ENCODE measurements at places on chromosomes 5 and 9.

DNA sequence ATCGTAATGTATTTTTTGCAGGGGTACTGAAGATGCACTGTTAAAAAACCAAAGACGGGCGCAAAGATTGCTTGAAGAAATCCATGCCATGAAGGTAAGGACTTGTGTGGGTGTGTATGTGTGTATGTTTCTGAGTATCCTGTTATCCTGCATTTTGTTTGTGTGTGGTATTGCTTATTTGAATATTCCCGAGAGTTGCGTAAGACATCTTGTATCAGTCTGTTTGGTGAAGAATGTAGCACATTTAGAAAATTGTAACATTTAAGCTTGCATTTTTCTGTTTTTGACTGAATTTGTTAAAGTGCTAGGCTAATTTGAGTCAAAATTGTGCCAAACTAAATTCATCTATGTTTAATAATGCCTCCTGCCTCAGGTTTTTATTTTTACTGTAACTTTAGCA lies 13.5 kb downstream of the SRFBP1 start:
- DNase-seq, result no peak

- DNase-seq, result no peak
Measured at GRCh38 chr5:109917154-109917546, 227.4 kb downstream of the MAN2A1 start.

DNA sequence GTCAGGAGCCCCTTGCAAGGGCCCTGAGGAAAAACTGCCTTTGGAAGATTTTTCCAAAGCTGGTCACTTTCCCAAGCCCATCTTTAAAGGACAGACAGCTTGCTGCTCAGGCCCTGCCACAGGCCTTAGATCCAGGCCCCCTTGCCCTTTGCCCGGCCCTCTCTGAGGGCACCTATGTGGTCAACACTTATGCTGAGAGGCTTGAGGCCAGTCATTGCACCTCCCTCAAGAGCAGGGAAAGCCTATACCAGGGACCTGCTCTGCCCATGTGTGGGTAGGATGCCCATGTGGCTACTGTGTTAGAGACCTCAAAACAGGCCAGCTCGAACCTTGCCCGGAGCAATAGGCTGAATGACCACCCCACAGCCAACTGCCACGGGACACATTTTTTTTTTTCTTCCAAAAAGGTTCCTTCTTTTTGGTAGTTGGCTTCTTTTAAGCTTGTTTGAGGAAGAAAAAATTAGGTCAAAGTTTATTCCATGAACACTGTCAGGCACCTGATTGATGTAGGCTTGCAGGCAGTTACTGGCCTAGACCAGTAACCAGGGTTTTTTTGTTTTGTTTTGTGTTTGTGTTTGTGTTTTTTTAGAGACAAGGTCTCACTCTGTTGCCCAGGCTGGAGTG lies 3.8 kb downstream of the TCF7 start:
- no peak for DNase-seq

DNA sequence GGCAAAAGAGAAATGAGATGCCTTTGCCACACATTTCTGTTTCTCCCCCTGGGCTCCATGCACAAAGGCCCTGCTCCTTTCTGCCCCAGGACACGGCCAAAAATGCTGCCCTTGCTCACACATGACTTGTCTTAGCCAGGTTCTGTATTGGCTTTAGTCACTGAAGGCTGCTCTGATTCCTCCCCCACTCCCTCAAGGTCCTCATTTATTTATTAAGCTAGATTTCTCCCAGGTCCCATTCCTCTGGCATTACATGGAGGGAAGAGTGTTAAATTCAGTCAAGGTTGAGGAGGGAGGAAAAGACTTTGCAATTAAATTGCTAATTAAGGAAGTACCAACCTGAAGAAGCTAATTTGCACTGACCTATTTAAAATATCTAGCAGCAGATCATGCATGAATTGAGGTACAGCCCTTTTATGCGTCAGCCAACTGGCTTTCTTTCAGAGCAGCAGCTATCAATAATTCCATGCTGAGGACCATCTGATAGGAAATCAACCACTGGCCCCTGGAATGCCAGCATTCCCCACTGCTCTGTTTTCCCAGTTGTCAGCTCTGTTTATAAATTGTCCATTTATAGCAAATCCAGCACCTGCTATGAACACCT lies 81.2 kb upstream of the MAP3K1 start:
- DNase-seq, result no peak

DNA sequence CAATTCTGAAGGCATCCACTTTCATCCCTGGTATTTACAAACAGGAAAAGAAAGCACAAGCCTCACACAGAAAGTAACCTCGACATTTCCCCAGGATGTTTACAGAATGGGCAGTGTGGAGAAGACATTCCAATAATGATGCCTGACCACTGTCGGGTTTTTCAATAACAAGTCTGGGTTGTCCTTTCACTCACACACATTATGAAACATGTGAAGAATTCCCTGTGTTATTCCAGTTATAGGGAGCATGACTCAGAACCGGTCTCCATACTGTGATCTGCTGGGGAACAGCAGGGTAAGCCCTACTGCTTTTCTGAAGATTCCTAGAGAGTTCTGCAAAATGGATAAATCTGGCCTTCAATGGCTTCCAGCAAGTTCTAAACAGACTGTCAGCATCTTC lies 155.3 kb downstream of the ADAMTS12 start:
- peak; percentile 39 for DNase-seq

DNA sequence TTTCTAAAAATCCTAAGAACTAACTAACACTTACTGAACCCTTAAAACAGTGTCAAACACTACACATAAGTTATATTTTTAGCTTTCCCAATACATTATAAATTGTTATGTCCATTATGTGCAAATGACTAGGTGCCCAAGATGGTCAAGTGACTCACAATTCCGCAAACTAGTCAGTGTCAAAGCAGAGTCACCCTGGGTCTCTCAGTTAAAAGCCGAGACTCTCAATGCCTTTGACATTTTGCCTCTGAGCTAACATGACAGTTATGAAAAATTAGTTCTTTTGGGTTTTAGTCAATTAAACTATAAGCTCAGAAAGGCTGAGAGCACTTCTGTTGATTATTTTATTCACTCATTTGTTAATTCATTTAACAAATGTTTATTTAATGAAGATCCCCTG lies 42.3 kb upstream of the GABRG2 start:
- DNase-seq, result no peak

DNA sequence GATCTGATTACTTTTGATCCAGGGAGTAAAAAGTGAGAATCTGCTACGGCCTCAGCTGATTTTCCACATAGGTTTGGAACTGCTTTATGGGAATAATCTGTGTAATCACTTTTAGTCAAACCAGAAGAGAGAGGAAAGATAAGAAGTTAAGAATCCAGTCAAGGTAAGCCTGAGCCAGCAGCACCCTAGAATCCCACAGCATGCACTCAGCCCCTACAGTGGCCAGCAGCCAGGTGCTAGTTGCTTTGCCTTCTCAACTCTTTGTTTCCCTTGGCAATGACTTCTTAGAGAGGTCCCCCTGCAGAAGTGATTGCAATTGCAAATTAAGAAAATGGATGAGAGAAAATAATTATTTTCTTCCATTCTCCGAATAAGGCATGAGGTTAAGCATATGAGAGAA lies 59.7 kb upstream of the TMED7 start:
- no peak for DNase-seq

- DNase-seq, result no peak
Measured at GRCh38 chr9:12194731-12195130, 498.5 kb upstream of the TYRP1 start.
